ENCODE measurements at places on chromosomes 16 and 17.

DNA sequence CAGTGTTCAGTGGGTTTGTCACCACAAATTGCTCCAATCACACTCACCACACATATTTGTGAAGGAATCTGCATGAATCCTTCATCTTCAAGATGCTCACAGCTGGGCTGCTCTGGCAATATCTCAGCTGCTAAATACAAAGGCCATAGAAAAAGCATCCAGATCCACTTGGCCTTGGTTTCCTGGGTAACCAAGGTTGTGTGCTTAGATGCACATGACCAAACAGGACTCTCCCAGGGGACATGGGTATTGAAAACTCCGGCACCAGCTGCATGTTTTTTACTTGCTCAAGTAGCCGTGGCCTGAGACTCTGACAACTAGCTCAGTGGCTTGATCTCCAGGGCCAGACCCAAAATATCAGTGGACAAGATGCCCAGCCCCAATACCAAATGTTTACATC lies 131.3 kb downstream of the CBLN1 start:
- DNase-seq: no peak

DNA sequence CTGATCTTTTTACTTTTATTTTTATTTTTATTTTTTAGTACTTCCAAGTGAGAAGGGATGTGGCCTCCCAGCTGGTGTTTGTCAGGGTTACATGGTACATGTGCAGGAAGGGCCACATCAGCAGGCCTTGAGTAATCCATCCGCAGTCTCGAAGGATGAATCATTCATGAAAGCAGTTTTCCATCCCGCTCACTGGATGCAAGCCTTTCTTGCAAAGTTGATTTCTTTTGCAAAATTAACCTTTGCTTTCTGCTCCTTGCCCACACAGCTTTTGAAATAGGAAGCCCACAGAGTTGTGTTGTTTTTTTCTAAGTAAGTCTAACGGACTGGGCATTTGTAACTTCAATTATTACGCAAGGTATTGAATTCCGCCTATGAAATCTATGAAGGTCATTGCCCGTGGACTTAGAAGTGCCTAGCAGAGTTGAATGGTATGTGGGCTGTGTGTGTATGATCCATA lies 157.4 kb downstream of the PRKCA start:
- DNase-seq: no peak

DNA sequence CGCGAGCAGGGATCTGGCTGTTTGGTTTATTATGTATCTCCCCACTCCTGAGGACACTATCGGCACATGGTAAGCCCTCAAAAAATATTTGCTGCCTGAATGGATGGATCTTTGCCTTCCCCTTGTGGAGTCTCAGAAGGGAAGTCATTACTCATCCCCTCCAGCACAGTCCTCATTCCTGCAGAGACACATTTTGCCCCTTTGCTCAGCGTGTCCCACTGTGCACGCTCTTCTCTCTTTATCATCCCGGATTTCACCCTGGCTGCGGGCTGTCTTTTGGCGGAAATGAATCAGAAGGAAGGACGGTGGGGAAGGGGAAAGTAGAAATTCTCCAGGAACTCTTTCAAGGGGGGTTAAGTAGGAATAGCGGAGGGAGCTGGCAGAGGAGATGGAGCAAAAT lies 125.2 kb upstream of the CDC42EP4 start:
- DNase-seq: no peak

- no peak for DNase-seq
These were observed 184.3 kb downstream of the XYLT1 start for GRCh38 chr16:17286443-17286842.

DNA sequence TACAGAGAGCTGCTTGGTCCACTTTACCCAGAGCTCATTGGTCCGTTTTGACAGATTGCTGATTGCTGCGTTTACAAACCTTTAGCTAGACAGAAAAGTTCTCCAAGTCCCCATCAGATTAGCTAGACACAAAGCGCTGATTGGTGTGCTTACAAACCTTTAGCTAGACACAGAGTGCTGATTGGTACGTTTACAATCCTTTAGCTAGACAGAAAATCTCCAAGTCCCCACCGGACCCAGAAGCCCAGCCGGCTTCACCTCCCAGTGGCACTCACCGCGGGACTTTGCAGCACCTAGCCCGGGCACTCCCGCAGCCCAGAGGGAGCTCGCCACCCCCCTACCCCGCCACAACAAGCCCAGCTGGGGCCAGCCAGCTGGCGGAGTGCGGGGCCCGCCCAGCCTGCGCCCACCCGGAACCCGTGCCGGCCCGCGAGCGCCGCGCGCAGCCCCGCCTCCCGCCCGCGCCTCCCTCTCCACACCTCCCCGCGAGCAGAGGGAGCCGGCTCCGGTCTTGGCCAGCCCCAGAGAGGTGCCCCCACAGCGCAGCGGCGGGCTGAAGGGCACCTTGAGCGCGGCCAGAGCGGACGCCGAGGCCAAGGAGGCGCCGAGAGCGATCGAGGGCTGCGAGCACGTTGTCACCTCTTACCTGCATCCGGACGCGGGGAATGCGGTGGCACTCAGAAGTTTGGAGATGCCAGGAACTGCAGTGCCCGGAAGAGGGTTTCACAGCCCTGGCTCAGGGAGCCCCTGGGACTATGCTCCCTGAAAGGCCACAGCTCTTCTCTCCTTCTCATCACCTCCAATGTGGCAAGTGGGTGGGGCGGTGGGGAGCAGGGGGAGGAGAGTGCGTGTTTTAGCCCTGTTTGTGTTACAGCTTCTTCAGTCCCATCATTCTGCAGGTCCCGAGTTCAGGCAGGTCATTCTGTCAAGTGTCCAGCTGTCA lies 1504.5 kb downstream of the CDH11 start:
- no peak for DNase-seq

DNA sequence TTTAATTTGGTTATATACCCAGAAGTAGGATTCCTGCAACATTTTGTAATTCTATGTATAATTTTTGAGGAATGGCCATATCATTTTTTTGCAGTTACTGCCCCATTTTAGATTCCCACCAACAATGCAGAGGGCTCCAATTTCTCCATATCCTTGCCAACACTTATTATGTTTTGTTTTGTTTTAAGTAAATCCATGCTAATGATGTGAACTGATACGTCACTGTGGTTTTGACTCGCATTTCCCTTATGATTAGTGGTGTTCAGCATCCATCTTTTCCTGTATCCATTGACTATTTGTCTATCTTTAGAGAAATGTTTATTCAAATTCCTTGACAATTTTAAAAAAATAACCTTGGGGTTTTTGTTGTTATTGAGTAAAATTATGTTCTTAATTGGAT lies 826.4 kb downstream of the CDH11 start:
- DNase-seq: no peak

GRCh38 chr16:81480606-81481206 lies 36.1 kb downstream of the CMIP start:
- no peak for DNase-seq

- DNase-seq: peak; percentile 70
These were observed 94.9 kb downstream of the ANKRD11 start for GRCh38 chr16:89395150-89396142.

DNA sequence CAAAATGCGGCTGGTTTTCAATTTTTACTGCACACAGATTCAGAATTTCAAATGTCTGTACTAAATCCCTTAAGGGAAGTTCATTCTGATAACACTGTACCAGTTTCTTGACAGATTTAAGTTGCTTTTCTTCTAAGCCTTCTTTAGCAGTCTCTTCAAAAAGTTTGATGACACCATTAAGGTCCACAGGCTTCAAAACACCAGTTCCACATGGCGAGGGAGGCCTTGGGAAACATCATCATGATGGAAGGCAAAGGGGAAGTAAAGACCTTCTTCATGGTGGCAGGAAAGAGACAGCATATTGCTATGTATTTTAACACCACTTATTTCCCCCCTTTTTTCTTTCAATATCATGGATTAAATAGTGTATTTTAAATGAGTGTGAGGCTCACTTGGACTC lies 24.5 kb downstream of the NLRC5 start:
- no peak for DNase-seq

GRCh38 chr16:38941-39892 lies 14.2 kb downstream of the POLR3K start:
- DNase-seq: no peak

DNA sequence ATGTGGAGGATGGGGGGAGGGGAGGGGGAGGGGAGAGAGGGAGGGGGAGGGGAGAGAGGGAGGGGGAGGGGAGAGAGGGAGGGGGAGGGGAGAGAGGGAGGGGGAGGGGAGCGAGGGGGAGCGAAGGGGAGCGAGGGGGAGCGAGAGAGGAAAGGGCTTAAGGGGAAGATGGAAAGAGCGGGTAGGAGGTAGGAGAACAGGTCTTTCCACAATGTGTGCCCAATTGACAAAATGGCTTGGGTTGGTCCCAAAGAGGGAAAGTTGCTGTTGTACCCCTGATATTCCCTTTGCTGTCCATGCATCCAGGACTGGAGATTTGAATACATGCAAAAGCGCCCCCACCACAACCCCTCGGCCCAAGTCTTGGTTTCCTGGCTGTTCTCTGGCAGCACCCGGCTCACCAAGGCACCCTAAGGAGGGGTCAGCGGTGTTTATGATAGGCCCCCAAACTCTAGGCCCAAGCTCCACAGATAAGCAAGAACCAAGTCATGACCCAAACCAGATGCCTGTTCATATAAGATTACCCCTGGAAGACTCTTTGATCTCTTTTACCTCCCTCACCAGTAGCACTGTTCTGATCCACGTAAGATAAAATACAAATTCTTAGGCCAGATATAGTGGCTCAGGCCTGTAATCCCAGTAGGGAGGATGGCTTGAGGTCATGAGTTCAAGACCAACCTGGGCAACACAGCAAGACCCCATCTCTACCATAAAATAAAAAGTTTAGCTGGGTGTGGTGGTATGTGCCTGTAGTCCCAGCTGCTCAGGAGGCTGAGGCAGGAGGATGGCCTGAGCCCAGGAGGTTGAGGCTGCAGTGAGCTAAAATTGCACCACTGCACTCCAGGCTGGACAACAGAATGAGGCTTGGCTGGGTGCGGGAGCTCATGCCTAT lies 119.6 kb downstream of the ZFHX3 start:
- no peak for DNase-seq

DNA sequence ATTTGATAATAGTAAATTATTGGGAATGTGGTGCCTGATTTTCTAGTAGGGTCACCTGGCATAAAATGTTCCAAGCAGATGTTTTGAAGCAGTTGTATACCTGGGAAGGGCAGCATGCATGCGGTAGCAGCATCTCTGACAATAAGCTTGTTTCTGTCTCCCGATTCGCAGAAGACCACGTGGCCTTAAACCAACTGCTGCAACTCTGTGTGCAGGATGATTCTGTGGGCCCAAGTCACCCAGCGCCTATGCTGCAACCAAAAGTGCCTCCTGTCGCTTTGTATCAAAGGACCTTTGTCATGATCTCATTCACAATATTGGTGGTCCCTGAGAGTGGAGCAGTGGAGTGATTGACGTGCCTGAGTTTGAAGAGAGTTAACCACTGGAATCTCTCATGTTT lies 8.1 kb downstream of the NDEL1 start:
- DNase-seq: no peak

GRCh38 chr16:11016524-11016988 lies 72.2 kb downstream of the CLEC16A start:
- no peak for DNase-seq
